ENCODE measurements at places on chromosomes 3 and 15.

- DNase-seq = no peak
Observed at GRCh38 chr15:46304321-46304720, 669.5 kb downstream of the SQOR start.

GRCh38 chr3:58711871-58712270 is 45.3 kb upstream of the FAM3D start:
- no peak for DNase-seq

GRCh38 chr3:126781406-126781805 is 77.4 kb downstream of the CHCHD6 start:
- DNase-seq = no peak

DNA sequence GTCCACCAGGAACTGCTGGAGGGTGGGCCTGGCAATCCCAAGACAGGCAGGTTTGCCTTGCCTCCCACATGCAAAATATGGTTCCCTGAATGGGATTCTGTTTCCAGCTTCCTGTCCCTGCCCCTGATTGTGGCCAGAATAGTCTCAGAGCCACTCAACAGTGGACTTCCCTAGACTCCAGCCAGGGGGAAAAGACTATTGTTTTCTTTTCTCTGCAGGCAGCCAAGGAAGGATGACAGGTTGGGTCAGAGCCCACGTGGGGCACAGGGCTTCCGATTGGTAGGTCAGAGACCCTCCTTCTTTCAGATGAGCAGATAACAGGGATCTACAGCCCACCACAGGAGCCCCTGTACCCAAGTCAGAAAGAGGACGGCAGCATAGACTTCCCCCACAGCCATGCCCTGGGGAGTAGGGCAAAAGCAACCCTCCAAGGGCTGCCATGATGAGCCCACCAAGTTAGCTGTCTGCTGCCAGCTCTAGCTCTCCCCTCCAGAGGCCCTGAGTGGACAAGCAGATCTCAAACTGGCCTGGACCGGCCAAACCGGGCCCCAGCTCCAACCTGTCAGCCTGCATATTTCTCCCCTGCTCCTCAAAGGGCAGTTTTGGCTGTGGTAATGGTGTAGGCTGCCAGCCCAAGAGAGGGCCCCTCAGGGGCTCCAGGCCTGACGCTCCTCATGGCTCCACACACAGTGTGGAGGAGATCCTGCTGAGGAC is 6.4 kb downstream of the TLR9 start:
- no peak for DNase-seq

- no peak for DNase-seq
Observed at GRCh38 chr3:126604691-126605090, 46.0 kb upstream of the C3orf22 start.

DNA sequence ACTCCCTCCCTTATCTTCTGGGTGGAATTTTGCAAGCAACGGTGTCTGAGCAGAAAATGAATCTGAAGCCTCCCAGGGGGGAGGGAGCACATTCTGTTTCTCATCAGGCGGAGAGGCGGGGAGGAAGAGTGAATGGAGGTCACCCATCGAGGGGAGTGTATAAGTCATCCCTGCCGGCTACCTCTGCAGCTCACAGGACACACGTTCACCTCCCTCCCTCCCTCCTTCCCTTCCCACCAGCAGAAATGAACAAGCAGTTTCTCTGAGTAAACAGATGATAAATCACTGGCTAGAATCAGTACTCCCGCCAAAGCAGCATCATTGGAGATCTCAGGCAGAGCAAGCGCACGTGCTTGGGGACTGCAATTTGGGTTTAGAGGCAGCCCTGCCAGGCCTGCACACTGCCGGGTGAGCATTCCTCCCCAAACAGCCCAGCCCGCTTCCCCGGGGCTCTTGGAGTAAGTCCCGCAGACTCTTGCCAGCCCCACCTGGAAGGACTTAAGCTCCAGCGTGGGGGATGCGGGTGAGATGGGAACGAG is 38.3 kb downstream of the CPN2 start:
- DNase-seq = no peak

GRCh38 chr3:152497457-152497856 is 228.7 kb downstream of the MBNL1 start:
- no peak for DNase-seq

DNA sequence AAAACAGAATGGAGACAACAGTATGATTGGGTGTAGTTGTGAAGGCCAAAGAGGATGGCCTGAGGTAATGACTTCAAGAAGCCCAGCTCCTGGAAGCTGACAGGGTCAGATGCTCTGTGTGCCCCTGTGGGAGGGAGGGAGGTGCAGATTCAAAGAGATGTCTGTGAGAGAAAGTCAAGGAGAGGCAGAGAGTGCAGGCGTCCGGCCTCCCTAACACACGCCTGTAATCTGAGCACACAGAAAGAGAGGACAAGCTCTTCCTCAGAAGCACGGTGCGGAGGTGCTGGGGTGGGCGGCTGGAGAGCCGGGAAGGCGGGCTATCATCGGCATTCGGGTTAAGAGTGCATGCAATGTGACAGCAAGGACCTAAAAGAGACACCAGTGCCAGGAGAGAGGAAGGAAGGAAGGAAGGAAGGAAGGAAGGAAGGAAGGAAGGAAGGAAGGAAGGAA is 238.2 kb upstream of the HES1 start:
- no peak for DNase-seq

- DNase-seq = no peak
Observed at GRCh38 chr15:41849204-41849603, 10.6 kb downstream of the PLA2G4B start.

- no peak for DNase-seq
Observed at GRCh38 chr3:184784731-184785500, 27.1 kb upstream of the VPS8 start.

GRCh38 chr3:127961963-127962362 is 46.9 kb downstream of the KBTBD12 start:
- no peak for DNase-seq

DNA sequence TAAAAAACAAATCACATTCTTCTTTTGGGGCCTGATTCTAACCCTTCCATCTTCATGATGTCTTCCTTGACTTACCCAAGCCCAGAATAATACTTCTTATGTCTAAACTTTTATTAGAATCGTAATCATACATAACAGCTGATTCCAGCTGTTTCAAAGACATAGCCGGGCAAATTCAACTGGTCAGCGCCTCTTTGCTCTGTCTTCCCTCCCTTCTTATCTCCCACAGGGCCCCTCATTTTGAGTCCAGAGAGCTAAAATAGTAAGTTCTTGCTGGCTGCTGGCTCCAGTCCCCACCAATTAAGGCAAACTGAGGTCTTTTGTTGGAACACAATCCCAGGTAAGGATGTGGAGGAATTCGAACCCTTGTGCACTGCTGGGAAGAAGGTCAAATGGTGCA is 108.6 kb downstream of the ADCY5 start:
- DNase-seq = no peak

- no peak for DNase-seq
Observed at GRCh38 chr3:4138786-4139431, 164.3 kb upstream of the SETMAR start.

DNA sequence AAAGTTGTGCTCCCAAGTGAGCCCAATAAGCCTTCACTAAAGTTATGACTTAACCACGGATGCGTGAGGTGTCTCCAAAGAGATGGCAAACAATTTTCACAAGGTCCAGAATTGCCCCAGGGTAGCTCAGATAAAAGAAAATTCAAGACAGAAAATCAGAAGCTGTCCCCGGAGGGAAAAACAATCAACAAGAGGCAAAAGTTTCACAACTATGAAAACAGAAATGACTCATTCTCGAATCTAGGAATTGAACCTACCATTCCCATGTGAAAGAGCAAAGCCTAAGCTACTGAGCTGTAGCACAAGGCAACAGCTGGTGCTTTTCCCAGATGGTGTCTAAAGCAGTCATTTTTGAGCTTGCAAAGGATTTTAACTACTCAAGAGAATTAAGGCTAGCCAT is 33.5 kb upstream of the MKRN3 start:
- DNase-seq = no peak

GRCh38 chr3:112362221-112362620 is 29.3 kb downstream of the CD200 start:
- no peak for DNase-seq

DNA sequence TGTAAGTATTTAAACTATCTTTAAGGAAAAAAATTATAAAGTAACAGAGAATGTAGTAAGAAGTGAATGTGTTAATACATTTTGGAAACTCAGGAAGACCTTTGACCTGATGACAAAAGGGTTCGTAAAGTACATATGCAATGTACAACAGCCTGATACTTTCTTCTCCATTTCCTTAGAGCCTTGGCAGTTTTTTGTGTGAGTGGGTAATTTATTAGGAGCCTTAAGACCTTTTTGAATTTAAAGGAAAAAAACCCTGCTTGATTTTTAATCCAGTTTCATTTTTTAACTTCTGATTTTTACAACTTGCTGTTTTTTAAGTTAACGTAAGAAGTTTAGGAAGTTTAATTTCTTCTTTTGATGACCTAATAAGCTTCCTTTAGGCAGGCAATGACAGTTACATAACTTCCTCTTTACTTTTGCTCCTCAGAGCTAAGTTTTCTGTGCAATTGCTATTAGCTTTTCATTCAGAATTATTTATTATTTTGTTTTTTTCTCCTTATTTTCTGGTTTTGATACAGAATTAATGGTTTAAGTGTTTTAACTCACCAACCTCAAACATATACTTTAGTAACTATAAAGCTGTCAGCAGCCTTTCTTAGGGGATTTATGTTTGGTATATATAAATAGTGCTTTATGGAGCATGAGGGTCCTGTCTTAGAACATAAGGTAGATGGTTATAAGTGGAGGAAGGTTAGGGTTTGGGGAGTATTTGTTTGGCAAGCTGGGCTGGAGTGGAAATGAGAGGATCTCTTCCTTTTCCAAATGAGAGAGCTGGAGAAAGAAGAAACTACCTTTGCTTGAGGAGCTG is 35.2 kb downstream of the ARMC8 start:
- no peak for DNase-seq

GRCh38 chr3:194957743-194958240 is 272.1 kb downstream of the FAM43A start:
- no peak for DNase-seq

- DNase-seq = no peak
Observed at GRCh38 chr15:99911816-99912215, 178.6 kb upstream of the LYSMD4 start.

- DNase-seq = no peak
Observed at GRCh38 chr15:77863491-77864105, 213.9 kb downstream of the TBC1D2B start.

DNA sequence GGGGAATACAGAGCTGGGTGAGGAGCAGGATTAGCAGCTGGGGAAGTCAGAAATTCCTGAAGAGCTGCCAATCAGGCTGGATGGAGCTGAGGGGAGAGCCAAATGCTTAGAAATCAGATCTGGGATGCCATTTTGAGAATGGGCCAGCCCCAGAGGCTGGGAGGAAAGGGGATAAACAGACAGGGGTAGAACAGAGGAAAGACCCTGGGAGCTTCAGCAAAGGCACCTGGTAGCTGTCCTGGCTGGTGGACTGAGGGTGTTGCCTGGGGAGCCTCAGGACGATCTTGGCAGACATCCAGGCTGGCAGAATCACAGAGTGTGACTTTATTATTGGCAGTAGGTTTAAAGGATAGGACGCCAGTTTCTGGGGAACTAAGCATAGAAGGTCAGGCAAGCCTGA is 97.8 kb downstream of the SQOR start:
- no peak for DNase-seq

- DNase-seq = no peak
Observed at GRCh38 chr3:160224256-160224655, 966 bp upstream of the C3orf80 start.

- no peak for DNase-seq
Observed at GRCh38 chr3:127456471-127457093, 134.0 kb downstream of the TPRA1 start.

GRCh38 chr3:117799387-117799735 is 1089.8 kb downstream of the TUSC7 start:
- no peak for DNase-seq

DNA sequence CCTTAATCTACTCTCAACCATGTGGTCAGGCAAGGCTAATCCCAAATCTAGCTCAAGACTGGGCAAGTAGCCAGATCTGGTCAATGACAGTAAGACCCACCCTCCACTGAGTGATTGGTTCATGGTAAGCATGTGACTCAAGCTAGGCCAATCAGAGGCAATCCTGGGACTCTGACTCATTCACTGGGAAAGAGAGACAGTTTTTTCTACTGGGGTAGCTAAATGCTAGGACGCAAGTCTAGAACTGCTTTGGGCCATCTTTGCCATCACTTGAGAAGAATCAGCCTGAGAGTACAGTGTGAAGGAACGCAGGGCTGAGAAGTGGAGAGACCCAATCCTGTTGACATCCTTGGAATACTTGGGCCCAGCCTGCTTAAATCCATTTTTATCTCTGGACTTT is 9.4 kb upstream of the RAD18 start:
- DNase-seq = no peak

GRCh38 chr3:15427981-15428380 is 583 bp downstream of the EAF1 start:
- DNase-seq = no peak

- DNase-seq = no peak
Observed at GRCh38 chr15:95709959-95710695, 620.4 kb upstream of the NR2F2 start.

DNA sequence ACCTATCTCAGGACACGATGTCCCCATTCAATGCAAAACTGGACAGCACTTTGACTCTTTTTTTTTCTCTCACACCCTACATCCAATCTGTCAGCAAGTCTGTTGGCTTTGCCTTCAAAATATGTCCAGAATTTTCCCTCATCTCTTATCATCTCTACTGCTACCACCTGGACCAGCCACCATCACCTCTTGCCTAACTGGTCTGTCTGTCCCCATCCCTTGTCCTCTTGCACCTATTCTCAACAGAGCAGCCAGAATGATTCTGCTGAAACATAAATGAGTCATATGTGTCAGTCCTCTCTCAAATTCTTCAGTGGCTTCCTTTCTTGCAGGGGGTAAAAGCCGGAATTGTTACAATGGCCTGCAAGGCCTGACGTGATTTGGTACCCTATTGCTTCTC is 105.8 kb downstream of the CYP19A1 start:
- no peak for DNase-seq

GRCh38 chr3:146395164-146395563 is 74.2 kb downstream of the PLSCR2 start:
- no peak for DNase-seq

GRCh38 chr3:156788846-156789245 is 37.3 kb upstream of the LEKR1 start:
- DNase-seq = no peak

DNA sequence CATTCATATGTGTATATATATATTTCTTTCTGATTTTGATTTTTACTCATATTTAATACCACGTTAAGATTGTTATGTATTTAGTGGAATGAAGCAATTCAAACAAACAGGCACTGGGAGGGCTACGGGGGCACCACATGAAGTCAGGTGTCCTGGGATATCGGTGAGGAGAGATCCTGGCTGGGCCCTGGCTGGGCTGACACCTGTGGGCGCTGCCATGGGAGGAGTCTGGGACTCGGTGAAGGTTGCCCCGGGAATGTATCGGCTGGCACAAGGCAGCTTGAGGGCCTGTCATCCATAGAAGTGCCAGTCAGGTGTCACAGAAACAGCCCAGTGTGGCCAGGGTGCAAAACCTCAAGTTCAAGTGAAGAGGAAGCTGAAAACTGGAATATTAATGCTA is 766.9 kb upstream of the ARPP21 start:
- no peak for DNase-seq

- DNase-seq = no peak
Observed at GRCh38 chr3:27571345-27571744, 87.2 kb upstream of the SLC4A7 start.
